NCI-H510A treated with DMSO at 0.1 percent for 48 hours (cell line): ENCODE measurements at places on chromosomes 12 and 14.

GRCh38 chr14:68849416-68849815 is 56.5 kb upstream of the ZFP36L1 start:
- no peak for DNase-seq

- no peak for DNase-seq
Observed at GRCh38 chr12:81615026-81615588, 144.0 kb downstream of the PPFIA2 start.

DNA sequence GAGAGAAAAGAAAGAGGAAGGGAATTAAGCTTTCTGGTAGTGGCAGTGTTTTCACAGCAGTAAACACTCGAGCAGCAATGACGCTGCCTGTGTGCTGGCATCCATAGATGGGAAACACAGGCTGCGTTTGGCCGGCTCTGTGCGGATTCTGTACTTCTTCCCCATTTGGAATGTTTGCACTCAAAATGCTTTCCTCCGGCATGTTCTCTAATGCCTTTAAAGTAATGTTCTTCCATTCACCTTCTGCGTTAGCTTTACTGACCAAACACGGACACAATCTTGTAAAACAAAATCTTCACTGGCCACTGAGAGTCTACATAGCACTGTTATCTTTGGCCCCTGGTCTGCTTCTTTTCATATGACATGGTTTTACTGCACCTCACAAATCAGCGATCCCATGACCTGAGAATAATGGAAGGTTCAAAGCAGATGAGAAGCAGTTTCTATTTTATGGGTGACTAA is 31.4 kb downstream of the DCP1B start:
- DNase-seq, result no peak

- DNase-seq, result peak; percentile 13
Observed at GRCh38 chr14:67358924-67359774, 455 bp downstream of the ATP6V1D start.

DNA sequence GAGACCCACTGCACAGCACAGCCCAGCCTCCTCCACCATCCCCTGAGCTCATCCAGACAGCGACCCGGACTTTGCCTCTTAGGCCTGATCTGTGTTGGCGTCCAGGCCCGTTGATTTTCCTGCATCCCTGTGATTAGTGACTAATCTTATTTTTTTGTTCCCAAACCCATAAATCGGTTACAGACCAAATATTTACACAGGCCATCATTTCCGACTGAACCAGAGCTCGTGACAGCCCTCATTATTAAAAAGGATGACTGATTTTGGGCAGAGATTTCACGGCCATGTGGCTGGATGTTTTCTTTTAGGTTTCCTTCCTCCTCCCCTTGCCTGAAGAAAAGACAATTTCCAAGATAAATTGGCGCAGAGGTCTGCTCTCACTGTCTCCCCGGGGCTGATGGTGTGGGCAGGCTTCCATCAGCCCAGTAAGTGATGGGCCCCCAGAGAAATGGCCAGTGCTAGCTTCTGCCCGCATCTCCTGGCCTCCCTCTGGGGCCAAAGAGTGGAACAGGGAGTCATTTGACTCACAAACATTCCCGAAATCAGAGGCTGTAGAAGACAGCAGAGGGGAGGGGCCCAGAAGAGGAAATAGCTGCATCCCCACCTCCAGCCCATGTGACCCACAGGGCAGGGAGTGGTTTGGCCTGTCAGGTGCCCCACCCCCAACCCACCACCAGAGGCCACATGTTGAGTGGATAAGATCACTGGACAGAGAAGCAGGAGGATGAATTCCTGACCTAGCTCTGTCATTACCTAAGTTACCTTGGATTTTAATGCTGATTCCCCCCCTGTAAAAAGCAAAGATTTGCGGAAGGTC is 283.5 kb downstream of the KSR2 start:
- no peak for DNase-seq

DNA sequence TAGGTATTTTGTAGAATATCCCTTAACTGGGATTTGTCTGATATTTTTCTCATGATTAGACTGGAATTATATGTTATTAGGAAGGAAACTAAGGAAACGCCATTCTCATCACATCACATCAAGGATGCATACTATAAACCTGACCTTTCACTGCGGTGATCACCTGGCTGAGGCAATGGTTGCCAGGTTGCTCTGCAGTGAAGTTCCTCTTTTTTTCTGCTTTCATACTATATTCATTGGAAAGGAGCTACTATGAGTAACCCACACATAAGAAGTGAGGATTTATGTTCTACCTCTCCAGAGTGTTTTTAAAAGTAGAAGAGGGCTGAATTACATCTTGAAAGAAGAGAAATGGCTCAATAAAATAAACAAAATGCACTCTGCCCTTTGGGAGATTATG is 31.0 kb upstream of the GRIP1 start:
- DNase-seq, result no peak

DNA sequence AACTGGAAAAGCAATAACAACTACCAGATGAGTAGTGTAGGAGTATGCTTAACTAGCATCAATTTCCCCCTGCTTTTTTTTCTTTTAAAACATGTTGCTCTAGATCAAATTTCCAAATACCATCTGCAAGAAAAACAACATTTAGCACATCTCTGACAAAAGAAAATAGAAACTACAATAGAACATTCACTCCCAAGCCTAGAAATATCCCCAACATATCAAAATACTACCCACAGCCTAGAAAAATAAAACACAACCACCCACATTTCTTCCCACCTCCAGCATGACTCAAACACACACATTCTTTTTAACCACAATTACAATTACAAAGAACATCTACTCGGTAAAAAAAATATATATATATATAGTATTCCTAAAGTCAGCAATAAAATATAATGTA is 120.0 kb downstream of the PPFIA2 start:
- no peak for DNase-seq

DNA sequence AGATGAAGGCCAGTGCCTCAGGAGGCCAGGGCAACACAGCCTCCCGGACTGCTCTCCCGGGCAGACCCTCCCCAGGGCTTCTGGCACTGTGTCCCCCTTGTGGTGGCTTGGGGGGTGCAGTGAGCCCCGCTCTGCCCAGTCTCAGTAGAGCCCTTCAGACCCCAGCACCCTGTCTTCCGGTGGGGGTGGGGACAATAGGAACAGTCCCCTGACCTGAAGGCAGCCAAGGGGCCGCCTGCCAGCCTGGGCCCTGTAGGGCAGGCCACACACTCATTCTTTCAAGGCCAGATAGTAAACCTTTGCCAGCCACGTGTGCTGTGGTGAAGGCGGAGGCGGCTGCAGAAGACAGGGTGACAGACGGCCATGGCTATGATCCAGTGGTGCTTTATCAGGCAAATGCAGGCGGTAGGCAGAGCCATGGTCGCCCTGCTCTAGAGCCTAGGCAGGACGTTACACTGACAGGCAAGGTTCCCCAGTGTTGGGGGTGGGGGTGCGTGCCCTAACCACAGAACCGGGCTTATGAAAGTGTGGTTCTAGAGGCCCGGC is 15.0 kb downstream of the ZFYVE21 start:
- no peak for DNase-seq

GRCh38 chr12:73225941-73226340 is 953.8 kb downstream of the TRHDE start:
- no peak for DNase-seq

- DNase-seq, result no peak
Observed at GRCh38 chr14:46279327-46279726, 372.3 kb downstream of the RPL10L start.

DNA sequence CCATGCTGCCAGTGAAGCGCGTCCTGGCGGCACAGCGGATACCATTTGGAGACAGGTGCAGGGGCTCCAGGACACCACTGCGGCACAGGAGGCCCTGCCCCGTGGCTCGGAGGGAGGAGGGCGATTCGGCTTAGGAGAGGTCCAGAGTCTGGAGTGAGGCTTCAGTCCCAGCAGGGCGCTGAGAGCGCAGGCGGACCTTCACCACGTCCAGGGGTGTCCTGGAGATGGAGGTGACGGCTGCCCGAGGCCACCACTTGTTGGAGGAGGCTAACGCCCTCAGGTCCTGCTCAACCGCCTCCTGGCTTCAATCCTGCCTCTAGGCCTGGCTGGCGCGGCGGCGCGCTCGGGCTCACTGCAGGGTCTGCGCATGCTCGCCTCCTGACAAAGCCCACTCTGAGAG is 45.7 kb downstream of the EIF2S3B start:
- no peak for DNase-seq

DNA sequence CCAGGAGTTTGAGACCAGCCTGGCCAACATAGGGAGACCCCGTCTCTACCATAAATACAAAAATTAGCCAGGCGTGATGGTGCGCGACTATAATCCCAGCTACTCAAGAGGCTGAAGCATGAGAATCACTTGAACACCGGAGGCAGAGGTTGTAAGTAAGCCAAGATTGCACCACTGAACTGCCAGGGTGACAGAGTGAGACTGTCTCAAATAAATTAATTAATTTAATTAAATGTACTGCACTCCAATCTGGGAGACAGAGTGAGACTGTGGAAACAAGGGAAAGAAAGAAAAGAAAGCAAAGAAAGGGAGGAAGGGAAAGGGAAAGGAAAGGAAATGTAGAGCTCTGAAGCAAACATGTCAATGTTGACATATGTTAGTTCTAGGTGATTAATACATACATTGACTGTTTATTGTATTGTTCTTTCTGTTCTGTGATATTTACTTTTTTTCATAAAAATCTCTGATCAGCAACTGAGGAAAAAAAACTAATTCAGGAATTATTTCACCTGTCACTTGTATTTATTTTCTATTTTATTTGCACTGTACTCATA is 99.6 kb downstream of the DENND5B start:
- DNase-seq, result no peak

GRCh38 chr14:93926873-93927799 is at the start of gene FAM181A:
FAM181A (plus strand) TSS chr14:93927344; CDS start chr14:93928286, 942 bp downstream.
- DNase-seq, result no peak

GRCh38 chr14:67420102-67420739 is 8.3 kb upstream of the PLEK2 start:
- DNase-seq, result no peak

DNA sequence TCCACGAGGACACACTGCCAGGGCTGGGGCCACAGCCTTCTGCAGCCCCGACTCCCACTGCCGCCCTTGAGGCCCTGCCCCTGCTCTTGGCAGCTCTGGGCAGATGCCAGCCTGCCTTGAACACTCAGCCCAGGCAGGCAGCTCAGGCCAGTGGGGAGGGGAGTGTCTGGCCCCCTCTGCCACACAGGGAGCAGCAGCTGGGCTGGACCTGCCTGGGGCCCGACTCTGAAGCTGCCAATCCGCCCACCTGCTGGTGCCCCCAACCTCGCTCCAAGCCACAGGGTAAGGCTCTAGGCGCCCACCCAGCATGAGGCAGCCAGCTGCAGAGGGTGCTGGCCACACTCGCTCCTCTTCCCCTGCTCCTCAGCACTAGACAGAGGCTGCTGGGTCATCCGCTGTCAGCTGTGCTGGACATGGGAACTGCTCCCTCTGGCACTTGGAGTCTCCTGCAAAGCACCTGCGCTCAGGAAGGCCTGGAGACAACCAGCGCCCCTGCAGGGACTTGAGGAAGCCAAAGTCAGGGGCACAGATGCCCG is 24.6 kb upstream of the NUDT14 start:
- no peak for DNase-seq

GRCh38 chr14:89767131-89767530 is 187.4 kb downstream of the EFCAB11 start:
- DNase-seq, result no peak

- DNase-seq, result no peak
Observed at GRCh38 chr12:51377099-51377984, 13.9 kb downstream of the GALNT6 start.

DNA sequence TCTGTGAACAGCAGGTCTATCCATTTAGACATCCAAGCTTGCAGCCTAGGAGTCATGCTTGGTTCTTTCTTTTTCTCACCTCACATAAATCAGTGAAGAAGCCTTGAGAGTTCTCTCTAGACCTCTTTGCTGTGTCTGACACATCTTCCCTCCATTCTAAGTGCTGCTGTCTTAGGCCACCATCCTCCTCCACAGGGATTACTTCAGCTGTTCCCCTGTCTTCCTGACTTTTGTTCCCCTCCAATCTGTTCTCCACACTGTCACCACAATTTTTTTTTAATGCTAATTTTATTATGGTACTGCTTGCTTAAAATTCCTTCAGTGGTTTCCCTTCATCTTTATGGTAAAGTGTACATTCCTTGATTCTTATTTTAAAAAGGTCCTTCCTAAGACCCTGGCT is 71.8 kb downstream of the DERA start:
- DNase-seq, result no peak

DNA sequence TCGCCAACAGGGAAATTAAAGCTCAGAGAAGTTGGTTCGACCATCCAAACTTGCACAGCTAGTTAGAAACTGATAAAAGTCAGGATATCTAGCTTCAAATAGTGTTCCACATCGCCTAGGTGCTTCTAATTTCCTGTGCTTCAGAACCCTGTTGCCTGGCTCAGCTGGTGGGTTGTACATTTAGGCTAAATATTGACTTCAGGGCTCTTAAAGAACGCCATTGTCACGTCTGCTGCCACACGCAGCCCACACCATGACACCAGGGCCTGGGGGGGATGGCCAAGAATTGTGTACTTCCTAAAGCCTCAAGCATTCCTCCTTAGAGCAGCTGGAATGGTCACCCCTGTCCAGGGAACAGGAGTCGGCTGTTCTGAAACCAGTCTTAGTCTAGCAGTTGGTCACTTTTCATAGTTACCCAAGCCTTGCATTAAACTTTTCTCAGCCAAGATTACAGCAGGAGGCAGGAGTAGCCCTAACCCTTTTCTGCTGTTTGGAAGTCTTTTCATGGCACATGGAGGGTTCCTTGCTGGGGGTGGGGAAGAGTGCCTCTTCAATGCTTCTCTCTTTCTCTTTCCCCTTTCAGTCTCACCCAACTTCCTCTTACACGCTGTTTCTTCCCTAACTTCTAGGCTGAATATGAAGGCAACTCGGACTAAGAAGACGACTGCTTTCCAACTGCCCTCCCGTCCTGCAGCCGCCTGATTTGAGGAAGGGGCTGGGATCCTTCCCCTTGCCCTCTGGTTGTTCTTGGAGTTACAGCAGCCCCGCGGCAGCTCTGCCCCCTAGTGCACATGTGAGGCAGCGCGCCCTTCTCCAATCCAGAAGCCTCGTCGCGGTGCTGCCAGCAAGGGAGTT is 17.1 kb downstream of the FOS start:
- peak; percentile 74 for DNase-seq

GRCh38 chr12:30952015-30952414 is 25.5 kb downstream of the TSPAN11 start:
- DNase-seq, result no peak

DNA sequence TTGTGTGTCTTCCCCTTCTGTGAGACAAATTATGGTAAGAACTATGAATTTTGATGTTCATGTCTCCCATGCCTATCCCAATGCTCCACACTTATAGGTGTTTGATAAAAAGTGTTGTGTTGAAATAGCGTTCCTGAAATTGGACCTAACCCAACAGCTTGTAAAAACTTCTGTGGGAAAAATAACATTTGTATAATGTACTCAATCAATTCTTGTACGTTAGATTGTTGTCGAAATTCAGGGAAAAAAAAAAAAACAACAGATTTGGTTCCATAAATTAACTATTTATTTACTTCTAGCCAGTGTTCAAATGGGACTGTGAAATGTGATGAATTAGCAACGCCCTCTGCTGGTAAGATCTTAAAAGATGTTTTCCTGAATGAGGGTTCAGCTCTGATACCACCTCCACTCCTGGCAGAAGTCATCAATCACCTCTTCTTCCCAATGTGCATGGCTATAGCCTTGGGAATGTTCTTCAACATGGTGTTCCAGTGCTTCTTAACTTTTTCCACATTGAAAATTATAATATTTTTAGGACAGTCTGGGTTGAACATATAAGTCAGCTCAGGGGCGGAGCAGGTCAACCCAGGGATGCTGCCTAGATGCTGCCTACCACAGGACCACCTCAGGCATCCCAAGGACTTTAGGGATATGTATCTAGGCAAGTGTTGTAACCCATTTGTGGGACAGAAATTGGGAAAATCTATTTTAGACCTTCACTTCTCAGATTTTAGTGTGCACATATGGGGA is 170.6 kb downstream of the OTOGL start:
- DNase-seq, result peak; percentile 79

GRCh38 chr12:71237128-71237527 is 79.3 kb upstream of the TSPAN8 start:
- no peak for DNase-seq
